ENCODE measurements at places on chromosomes 7 and 10.

- no peak for DNase-seq
Measured at GRCh38 chr7:100946766-100947365, 2.5 kb upstream of the MUC3A start.

- no peak for DNase-seq
Measured at GRCh38 chr10:12563489-12563888, 214.1 kb downstream of the CAMK1D start.

GRCh38 chr10:48813291-48813690 lies 126.3 kb downstream of the LRRC18 start:
- no peak for DNase-seq

DNA sequence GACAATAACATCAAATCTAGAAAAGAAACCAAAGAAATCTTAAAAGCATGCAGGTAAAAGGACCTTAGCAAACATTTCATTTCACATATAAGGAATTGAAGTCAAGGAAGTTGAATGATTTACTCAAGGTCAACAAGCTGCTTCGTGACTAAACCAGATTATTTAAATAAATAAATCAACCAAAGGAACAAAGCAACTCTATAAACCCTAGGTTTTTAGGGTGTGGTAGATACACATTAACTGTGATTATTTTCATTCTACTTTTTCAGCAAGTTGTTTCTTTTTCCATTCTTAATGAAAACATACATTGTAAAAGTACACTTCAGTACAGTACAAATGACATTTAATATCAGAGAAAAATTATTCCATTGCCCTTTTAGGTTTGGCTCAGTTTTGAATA lies 382.0 kb upstream of the STEAP1 start:
- DNase-seq: no peak

DNA sequence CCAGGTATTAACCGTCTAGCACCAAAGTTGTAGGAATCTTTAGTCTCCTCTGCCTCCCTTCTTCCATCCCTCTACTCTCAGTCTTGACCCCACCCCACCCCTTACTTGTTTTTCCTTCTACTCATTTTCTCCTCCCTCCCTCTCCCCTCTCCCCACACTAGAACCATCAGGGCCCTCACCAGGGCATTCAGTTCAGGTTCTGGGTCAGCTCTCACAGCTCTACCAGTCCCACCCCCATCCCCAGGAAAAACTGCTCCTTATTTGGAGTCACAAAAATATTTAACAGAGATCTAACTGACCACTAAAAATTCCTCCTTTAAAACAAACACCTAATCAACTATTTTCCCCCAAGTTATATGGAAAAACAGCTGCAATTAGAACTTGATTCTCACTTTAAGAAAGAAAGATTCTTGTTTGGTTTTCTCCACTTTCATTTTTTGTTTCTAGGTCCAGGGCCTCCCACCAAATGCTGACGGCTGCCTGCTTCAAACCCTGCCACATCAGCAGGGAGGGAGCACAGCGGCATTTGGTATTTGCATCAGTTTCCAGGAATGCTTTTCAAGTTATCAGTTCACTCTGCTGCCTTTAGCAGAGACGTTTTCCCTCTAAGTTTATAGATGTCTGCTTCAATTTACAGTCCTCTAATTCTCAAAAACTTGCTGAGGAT lies 2.8 kb upstream of the COL1A2 start:
- no peak for DNase-seq

DNA sequence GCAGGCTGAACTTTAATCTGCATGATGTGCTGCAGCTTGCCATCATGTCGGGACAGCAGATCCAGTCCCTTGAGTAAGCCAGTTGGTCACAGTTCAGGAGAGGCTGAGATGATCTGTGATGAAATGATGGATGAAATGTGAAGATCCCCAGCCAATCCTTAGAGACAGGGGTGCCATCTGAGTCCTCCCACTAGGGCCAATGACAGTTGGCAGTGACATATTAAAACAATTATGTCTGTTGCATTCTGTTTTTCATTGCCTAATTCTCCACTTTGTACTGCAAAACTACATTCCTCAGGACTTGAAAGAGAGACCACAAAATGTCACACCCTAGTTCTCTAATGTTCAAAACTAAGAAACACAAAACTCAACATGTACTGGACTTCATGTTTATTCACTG lies 66.3 kb upstream of the CAV2 start:
- no peak for DNase-seq

GRCh38 chr10:13775786-13776775 lies 189.3 kb downstream of the PRPF18 start:
- no peak for DNase-seq

Data from activated T-cell treated with anti-CD3 and anti-CD28 coated beads, Interleukin-2, amount 50 U/mL, for 48 hours (primary cell).